ENCODE measurements at places on chromosomes 11 and 22.

DNA sequence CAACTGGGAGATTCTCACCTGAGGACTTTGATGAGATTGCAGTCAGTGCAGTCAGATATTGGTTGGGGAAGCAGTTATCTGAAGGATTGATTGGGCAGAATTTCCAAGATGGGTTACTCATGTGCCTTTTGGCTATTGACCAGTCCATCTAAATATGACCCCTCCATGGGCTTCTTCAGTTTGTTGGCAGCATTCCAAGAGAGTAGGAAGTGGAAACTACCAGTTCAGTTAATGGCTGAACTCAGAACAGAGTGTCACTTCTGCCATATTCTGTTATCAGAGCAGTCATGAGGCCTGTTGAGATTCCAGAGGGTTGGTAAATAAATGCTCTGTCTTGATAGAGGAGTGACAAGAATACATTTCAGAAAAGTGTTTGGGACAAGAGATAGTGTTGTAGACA, 71.0 kb downstream of the CYP2R1 start:
- no peak for DNase-seq

- DNase-seq = no peak
Observed at GRCh38 chr11:17691976-17692375, 27.4 kb upstream of the MYOD1 start.

- no peak for DNase-seq
Observed at GRCh38 chr11:78886616-78887015, 312.0 kb upstream of the NARS2 start.

DNA sequence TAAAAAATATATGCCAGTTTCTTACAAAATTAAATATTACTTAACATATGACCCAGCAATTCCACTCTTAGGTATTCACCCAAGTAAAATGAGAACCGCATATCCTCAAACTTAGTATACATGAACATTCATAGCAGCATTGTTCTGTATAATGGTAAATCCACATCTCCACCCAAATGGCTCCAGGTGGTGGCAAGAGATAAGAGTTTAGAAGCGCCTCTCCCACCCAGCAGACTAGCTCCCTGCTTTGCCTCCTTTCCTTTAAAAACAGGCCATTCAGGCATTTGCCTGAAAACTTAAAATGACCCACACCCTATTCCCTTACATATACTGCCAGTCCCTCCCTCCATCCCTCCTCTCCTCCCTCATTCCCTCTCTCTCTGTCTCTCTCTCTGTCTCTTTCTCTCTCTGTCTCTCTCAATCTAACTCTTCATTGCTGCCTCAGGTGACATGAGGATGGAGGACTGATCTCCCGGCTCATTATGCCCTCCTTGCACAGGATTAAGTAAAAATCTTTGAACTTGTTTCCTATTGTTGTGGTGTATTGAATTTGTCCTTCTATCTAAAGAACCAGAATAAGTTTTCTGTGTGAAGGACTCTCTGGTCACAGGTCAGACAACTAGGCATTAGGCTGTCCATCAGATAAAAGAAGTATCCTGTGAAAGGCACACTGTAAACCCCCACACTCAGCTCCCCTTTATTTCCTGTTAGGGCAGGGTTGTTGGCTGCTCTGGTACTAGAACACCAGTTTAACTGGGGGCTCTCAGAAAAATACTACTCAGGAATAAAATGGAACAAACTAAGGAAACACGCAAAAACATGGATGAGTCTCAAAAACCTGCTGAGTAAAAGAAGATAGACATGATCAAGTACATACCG, 48.3 kb downstream of the RRP8 start:
- no peak for DNase-seq

DNA sequence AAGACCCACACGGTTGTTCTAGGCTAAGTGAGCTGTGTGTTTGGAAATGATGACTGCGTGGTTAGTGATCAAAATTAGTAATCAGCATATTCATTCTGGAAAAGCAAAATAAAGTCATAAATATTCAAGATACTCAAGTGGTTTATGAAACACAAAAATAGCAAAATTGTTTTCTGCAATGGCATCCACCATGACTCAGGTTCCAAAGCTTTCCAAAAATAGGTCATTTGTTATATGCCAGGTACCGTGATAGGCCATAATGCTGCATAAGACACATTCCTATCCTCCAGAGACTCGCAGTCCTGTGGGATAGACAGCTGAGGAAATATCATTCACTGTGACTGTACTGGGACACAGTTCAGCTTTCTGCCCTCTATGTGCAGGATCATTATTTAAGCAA, 2.4 kb upstream of the ATL3 start:
- no peak for DNase-seq

GRCh38 chr11:32671051-32671450, 87.4 kb downstream of the EIF3M start:
- no peak for DNase-seq

- no peak for DNase-seq
Observed at GRCh38 chr11:115249061-115249578, 255.1 kb downstream of the CADM1 start.

- DNase-seq = no peak
Observed at GRCh38 chr11:65266210-65266609, 4.4 kb downstream of the POLA2 start.

DNA sequence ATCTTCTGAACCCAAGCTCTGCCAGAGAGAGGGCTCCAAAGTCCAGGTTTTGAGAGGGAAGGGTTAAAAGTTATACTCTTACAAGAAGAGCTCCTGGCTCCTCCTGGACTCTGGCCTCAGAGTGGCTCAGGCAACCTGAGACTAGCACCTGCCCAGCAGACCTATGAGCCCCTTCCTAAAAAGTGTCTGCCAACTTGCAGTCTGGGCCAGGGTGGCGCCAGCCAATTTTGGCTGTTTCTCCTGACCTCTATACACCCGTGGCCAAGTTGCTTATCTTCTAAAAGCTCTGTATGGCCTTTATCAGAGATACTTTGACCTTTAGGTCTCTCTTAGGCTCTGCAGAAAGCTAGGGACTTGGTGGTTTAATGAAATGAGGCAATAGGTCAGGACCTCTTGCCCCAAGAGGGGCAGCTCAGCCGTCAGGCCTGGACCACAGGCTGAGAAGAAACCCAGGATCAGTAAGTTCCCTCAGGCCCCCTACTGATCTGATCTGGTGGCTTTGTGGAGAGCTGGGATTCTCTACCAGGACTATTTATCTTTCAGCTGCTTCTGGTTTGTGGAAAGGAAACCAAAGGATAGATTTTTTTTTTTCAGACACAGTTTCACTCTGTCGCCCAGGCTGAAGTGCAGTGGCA, 10.3 kb upstream of the UCP3 start:
- no peak for DNase-seq

DNA sequence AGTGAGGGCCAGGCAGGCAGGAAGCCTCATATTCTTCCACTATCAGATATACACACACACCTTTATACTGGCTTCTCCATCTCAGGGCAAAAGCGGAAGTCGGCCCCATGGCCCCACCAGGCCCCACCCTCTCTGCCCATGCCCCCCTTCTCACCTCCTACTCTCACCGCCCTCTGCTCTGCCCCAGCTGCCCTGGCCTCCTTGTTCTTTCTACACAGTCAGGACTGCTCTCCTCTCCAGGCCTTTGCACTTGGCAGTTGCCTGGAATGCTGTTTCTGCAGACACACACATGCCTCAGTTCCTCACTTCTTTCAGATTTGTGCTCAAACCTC, 25.3 kb downstream of the OTOG start:
- no peak for DNase-seq

GRCh38 chr11:87401653-87402052, 363.9 kb downstream of the TMEM135 start:
- no peak for DNase-seq

- no peak for DNase-seq
Observed at GRCh38 chr22:50656122-50657070, 16.2 kb upstream of the SHANK3 start.

DNA sequence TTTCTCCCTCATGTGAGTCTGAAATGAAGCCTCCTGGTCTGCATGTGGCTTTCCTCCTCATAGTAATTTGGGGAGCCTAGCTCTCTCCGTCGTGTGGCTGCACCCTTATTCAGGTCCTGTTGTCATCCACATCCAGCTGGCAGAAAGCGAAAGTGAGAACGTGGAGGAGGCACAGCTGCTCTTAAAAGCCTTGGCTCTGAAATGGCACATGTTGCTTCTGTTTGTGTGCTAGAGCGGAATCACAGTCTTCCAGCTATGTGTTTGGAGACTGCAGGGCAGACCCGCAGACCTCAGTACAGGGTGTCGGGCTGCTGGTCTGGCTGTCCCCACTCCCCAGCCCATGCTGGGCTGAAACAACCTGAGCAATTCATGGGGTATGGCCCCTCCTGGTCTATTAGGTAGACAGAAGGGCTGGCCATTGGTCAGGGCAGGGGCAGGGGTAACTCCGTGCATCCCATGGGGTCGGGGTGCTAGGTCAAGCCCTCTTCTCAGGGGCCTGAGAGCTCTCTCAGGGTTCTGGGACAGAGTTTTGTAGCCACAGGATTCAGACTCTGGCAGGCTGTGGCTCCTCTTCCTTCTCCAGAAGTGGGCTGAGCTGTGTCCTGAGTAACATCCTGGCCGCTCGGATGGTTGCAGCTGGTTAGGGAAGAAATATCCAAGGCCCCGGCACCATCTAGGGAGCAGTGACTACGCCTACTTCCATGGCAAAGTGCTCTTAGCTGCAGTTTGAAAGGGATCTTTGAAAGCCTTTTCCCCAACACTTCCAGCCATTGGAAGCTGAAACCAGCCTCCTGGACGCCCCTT, 50.6 kb downstream of the C11orf96 start:
- no peak for DNase-seq

DNA sequence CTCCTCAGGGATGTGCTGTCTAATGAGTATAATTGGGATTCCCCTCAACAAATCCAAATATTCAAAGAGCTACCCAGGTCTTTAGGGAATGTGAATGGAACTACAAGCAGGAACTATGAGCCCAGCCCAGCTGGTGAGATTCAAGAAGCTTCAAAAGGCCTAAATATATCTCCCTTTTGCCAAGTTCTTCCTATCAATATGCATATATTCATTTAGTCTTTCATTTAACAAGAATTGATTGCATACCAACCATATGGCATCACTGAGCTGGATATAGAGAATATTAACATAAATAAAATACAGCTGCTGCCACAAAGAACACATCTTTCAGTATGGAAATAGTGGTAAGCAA, 58.9 kb upstream of the PRSS23 start:
- no peak for DNase-seq

GRCh38 chr22:34395370-34395769, 475.1 kb upstream of the LARGE1 start:
- no peak for DNase-seq

- no peak for DNase-seq
Observed at GRCh38 chr11:117979481-117980211, 6.5 kb upstream of the IL10RA start.

DNA sequence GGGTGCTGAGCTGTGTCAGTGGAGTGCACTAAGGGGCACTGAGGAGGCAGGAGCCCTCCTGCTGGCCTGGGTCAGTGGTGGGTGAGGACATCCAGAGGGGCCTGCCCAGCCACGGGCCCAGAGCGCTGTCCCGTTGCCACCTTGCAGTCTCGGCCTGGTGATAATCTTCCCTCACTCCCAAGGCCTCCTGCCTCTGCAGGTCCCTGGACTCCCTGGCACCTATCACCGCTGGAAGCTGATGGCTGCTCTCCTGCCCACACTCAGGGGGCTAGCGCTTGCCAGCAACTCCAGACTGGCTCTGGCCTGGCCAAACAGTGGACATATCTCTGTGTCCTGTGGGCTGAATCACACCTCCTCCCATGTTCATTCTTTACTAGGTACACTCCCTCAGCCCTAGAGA, 86.5 kb upstream of the PITPNB start:
- no peak for DNase-seq

- DNase-seq = no peak
Observed at GRCh38 chr11:76339221-76339620, 41.7 kb downstream of the THAP12 start.

- no peak for DNase-seq
Observed at GRCh38 chr22:32574411-32574810, 99.8 kb downstream of the FBXO7 start.

DNA sequence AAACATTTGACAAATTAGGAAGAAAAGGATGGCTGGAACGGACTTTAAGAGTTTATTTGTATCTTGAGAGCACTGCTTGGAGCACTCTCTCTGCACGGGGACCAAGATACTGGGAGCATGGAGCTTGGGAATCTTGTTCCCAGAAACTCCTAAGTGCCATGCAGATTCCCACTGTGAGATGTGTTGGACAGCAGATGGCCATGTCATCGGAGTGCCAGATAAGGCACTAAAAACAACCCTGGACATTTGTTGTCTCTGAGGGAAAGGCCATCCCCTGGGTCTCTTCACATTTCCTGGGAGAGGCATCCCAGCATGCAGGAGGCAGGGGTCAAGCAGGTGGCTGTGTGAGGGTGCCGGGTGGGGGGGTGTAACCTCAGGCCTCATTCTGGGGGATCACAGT, 2.9 kb downstream of the KIRREL3 start:
- no peak for DNase-seq

DNA sequence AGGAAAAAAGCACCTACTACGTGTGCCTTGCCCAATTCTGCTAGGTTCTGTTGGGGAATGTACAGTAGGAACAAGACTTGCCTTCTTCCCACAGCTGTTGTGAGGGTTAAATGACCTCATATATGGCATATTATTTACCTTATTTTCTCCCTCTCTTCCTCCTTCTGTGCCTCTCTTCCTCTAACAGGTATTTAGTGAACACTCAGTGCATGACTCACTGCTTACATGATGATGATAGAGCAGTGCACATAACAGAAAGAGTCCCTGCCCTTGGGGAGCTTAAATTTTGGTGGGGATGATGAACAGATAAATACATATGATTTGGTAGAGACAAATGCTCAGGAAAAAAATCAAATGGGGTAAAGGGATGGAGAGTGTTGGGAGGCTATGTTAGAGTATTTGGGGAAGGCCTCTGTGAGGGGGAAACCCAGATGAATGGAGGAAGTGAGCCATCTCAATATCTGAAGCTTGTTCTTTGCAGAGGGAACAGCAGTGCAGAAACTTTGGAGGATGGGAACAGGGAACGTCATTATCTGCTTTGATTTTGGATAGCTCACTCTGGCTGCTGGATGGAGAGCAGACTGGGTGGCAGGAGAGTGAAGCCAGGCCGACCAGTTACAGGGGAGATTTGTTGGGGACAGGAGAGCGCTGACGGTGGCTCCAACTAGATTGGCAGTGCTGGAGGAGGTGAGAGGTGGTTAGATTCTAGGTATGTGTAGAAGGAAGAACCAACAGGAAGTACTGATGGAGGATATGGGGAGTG, 95.5 kb upstream of the TENM4 start:
- DNase-seq = no peak

DNA sequence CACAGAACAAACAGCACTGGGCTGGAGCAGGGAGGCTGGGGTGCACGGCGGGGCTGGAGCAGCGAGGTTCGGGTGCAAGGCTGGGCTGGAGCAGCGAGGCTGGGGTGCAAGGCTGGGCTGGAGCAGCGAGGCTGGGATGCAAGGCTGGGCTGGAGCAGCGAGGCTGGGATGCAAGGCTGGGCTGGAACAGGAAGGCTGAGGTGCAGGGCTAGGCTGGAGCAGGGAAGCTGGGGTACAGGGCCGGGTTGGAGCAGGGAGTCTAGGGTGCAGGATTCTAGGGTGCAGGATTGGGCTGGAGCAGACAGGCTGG, 198.5 kb downstream of the BRD1 start:
- DNase-seq = no peak

Measured in stimulated activated CD4-positive, alpha-beta T cell treated with anti-CD3 and anti-CD28 coated beads, Interleukin-1b, Interleukin-23, amount 100 ng/mL, for 24 hours (primary cell).